Hematopoietic multipotent progenitor cell (in vitro differentiated cells): ENCODE measurements at places on chromosomes 2 and 18.

GRCh38 chr2:70561893-70562292, 8.3 kb upstream of the TGFA start:
- no peak for DNase-seq

DNA sequence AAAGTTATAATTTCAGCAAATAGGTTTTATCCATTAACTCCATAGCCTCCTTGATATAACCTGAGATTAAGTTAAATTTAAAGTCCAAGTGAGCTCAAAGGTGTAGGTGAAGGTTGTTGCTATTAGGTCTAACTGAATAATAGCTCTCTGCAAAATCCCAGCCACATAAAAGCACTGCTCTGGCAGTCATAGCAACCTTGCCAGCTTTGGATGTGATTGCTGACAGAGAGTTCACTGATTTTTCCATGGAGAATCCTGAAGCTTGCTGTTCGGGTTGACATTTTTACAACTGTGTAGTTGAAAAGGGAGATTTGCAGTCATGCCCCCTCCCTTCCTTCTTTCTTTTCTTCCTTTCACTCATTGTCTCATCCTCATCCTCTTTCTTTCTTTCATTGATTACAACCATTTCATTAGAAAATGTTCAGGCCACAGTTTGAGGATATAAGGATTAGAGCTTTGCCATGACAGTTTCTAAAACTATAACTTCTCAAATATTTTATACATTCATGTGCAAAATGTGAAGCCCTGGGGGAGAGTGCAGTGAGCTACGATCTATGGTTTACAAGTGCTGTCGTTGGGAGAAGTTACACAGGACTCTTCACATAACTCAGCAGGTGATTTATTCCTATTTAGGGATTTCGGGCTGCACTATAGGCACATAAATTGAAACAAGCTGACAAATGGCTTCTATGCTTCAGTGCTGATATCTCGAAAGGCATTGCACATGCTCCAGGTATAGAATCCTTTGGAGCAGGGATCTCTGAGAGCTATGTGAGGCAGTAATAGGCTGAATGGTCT, 193.8 kb downstream of the LRRTM4 start:
- DNase-seq: no peak

GRCh38 chr2:188506843-188507242, 215.2 kb downstream of the GULP1 start:
- DNase-seq: no peak

DNA sequence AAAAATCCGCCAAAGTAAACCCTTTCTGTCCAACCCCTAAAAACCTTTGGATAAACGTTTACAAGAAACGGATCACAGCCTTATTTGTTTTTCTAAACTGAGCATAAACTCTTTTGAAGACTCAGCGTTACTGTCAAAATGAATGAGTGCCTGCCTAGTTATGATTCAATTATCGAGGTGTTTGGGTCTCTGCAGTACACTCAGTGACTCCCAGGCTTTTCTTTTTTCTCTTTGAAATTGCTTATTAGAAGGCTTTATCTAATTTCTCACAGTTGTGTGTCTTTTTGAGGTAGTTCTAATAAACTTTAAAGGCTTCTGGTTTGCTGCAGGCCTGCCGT, 663 bp downstream of the RHBDD1 start:
- DNase-seq: no peak

DNA sequence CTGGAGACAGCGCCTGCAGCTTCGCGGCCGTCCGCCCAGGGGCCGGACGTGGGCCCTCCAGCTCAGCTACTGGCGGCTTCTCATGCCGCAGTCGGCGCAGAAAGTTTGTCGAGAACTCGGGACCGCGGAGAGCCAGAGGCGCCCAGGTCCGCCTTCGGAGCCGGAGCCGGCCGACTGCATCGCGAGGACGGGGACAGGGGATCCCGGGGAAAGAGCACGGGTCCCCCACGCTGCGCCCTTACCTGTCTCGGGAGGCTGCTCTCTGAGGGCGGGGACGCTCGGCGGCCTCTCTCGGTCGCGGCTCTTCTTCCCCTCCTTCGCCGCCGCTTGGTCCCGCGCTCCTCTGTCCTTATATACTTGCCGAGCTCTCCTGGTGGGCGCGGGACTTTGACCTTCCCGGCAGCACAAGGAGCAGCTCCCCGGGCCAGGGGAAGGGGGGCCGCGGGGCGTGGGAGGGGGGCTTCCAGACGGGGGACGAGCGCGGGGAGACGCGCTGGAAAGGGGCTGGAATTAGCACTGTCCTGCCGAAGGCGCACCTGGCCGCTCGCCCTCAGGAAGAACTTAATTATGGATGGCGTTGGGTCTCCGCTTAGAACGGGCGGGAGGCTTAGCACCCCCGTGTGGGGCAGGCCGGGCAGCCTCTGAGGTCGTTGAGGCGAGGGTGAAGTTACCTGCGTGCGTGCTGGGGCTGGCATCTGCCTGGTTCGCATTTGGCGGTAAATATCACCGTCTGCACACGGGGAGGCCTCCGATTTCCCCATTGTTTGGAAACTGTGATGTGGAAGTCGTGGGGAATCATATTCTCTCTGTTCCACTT, at the start of gene POMC:
TSS of gene POMC (minus strand) at position 325 of the 817 bp plus-strand sequence. CDS start 3,808 bp downstream, outside the sequence.
- DNase-seq: peak; percentile 28

GRCh38 chr2:83565181-83565580, 893.9 kb downstream of the SUCLG1 start:
- no peak for DNase-seq

GRCh38 chr2:219142329-219142728, 18.3 kb downstream of the NHEJ1 start:
- no peak for DNase-seq

DNA sequence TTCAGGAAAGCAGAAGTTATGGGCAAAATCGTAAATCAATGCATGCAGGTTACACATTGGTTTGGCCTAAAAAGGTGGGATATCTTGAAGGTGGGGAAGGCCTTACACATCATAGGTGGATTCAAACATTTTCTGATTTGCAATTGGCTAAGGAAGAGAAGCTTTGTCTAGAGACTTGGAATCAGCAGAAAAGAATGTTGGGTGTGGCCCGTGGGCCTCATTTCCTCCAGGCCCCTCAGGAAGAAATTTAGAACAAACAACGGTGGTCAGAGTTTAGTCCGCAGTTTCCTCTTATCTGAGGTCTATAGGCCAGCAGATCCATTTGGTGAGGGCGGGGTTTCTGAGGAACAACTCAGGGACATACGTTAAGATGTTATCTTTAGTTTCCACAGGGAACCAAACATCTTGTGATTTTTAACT, 50.9 kb upstream of the AFF3 start:
- DNase-seq: no peak

GRCh38 chr2:44635725-44636124, 274.0 kb downstream of the CAMKMT start:
- no peak for DNase-seq

GRCh38 chr2:9063023-9063606, 59.6 kb upstream of the MBOAT2 start:
- no peak for DNase-seq

DNA sequence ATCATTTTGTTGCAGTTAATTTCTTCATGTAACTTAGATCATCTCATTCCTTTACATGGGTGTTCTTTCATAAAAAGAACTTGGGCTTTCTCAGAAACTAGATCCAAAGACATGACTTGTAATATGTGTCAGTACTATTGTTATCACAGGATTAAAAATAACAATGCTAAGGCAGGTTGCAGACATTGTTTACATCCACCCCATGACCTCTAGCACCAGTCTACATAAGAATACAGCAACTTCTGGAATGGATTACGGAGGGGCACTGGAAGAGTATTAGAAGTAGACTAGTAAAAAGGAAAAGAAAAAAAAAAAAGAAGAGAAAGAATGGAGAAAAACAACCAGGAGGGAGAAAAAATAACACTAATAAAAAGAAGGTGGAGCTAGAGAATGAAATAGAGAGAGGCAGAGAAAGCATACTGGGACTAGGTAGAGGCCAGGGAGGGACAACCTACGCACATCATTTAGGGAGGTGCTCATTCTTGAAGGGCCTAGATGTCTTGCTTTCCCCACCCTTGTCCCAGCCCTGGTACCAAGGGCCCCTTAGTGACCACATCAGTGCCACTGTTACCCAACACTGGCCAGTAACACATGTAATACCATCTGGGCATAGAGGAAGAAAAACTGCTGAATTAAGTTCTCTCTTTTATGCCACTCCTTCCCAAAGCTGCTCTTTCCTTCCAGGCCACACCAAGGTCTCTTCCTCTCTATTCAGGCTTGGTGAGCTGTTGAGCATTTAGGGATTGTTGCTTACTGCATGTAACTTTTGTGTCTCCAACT, 70.6 kb upstream of the KLF7 start:
- DNase-seq: no peak

GRCh38 chr2:6923319-6923718, 6.1 kb downstream of the RNF144A start:
- DNase-seq: no peak

DNA sequence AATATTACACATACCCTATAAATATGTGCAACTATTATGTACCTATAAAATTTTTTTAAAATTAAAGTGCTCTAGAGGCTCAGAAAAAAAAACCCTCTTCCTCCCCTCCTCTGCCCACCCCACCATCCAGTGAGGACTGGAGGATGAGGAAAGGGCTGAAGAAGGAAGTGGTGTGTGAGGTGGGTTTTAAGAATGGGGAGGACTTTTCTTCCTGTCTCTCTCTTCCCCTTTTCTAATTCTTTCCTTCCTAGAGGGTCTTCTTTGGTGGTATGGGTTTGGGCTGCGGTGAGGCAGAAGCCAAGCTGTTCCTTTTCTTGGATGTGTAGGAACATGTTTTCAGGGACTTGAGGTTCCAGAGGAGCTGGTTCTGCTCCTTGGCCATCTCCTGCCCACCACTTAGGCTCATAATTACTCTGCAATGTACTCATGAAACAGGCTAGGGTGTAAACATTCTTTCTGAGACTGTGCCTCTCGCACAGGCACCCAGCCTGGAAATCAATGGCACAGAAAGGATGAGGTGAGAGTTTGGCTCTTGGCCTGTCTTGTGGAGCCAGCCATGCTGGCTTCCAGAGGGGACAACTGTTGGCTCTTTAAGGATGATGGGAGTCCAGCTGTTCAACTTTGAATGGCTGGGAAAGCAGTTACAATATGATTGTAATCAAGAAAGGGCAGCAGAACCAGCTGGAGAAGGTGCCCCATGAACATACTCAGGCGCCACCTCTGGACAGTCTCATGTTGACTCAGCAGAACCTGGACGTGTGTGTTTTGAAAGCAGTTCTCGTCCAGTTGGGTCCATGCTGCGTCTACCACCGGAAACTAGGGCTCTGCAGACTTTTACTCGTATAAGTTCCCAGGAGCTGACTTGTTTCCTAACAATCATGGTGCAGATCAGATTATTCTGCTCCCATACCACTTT, 38.3 kb downstream of the IL1RL2 start:
- DNase-seq: no peak

DNA sequence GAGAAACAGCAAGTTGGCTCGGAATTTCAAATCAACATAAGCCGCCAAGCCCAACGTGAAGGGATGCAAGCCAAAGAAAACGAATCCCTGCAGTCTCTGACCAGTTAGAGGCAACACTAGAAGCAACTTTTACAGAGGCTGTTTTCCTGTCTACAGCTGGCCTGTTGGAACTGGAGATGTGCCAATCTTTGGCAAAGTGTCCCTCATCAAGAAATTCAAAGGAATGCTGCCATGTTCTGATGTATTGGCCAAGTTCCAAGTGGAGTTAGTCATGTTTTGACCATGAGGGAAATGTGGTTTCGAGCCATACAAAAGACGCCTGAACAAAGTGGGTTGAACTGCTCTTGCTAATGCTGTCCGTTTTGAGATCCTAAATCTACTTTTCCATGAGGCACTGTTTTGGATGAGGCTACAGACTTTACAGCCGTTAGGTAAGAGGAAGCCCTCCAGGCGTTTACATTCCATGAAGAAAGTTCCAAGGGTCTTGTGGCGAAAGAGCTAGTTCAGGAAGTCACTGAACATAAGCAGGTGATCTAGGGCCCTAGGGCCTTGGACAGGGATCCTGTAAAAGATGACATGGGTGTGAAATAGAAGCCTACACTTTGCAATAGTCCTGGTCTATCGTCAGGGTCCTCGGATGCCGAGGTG, 140.7 kb upstream of the PXDN start:
- no peak for DNase-seq

- no peak for DNase-seq
These were observed 44.1 kb upstream of the TTC39C start for GRCh38 chr18:23970161-23971096.

DNA sequence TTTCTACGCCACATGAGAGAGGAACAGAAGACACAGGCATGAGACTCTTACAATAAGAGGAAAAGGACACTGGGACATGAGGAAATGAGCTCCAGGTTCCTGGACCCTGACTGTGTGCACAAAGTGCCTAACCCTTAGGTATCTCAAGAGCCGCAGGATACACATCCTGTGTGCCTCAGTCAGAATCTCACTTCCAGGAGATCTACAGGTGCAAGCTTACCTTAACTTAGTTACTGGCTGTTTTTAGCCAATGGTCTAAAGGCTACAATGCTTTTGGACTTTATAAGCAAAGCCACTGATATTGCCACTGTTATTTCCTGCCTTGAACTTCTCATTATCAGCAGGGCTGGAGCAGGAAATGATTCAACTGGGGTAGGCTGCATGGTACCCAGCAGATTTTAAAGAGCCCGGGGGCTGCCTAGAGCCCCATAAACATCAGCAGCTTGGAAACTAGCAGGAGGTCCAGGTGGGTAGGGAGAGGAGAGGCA, 254.4 kb downstream of the ZNF521 start:
- DNase-seq: peak; percentile 39

DNA sequence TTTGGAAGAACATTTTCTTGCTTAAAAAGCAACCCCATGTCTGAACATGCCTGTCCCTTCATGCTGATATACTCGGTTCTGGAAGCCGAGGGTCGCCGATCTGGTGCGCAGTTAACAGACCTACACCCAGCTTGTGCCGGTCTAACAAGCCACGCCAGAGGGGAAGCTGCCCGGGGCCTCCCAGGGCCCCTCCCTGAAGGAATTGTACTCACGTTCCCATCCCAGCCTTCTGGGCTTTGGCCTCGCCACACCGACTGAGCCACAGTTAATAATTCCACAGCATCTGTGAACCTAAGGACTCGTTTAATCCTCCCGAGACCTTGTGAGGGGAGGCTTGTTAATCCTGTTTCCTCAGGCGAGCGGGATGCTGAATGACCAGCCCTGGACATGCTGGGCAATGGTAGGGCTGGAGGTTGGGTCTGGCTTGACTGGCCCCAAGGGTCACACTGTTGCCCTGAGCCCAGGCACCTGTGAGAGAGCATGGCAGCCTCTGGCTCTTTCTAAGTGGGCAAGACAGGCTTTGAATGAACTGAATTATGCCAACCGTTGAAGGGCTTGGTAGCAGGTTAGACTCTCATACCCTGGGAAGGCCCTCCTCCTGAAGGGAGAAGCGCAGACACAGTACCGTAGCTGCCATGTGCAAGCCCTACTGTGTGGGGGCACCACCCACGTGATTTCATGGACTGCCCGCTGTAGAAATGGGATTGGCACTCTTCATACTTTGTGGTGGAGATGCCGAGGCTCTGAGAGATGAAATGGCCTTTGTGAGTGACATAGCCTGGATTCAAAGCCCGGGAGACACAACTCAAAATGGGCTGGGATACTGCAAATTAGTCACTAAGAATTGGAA, 27.9 kb upstream of the ODC1 start:
- DNase-seq: no peak

DNA sequence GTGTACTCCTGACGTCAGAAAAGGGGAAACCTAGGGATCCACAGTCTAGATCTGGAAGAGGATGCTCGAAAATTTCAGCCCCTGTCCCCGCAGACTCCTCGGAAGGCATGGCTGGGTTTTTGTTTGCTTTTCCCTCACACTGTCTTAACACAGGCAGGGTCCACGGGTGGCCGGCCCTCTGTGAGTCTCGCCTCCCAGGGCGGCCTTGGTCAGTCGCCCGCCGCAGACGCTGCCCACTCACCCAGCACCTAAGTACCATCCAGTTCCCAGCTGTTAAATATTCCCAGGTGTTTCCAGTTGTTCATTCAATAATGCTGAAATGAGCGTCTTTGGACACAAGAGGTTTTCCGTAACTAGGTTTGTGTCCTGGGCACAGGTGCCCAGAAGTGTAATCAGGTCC, 193.2 kb downstream of the TWIST2 start:
- DNase-seq: no peak

- no peak for DNase-seq
These were observed 64.5 kb upstream of the FAM124B start for GRCh38 chr2:224466304-224466895.
